MG63 (cell line): ENCODE measurements at places on chromosomes 11 and 22. TPM values are rescaled to one million over a fixed set of nuclear protein-coding genes. Genes with fewer than 3 reads are reported as not detected.

DNA sequence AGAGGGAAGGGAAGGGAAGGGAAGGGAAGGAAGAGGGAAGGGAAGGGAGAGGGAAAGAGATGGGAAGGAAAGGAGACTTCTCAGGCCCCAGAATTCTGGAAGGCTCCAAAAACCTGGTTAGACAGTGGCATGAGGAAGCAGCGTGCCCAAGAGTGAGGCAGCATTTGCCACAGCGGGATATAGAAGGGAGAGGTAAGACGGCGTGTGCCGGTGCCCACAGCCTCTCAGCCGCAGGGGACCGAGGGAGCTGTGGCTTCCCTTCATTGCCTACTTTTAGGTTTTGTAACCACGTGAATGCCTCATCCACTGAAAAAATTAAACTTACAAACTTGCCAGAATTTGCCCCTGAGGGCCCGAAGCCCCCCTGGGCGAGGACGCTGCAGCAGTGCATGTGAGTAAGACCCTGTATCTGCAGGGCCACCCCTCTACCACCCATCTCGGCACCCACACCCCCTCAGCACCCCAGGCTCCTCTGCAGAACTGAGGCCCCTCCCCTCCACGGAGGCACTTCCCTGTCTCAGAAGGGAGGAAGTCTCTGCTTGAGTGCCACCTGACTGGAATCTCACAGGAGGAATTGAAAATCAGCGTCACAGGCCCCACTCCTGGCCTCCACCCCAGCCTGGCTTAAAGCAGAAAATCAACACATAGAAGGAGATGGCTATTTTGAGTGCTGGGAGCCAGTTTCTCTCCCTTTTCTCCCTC lies 58.1 kb downstream of the LINC01488 start:
- DNase-seq = no peak

DNA sequence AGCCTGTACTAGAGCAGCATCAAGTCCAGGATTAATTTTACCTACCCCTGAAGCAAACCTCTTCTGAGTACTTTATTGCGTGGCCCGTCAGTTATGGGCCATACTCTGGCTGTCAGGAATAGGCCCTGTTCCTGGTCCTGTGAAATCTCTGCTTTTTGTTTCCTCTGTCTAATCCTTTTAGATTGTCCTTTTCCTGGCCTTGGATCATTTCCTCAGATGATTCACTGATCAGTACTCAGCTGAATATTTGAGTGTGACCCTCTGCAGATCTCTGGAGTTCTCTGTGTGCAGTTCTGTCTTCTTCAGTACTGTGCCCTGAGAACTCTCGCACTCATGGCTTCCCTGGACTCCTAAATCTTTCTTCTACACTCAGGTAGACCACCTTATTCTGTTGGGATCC lies 123.5 kb downstream of the UVRAG start:
- DNase-seq = no peak

DNA sequence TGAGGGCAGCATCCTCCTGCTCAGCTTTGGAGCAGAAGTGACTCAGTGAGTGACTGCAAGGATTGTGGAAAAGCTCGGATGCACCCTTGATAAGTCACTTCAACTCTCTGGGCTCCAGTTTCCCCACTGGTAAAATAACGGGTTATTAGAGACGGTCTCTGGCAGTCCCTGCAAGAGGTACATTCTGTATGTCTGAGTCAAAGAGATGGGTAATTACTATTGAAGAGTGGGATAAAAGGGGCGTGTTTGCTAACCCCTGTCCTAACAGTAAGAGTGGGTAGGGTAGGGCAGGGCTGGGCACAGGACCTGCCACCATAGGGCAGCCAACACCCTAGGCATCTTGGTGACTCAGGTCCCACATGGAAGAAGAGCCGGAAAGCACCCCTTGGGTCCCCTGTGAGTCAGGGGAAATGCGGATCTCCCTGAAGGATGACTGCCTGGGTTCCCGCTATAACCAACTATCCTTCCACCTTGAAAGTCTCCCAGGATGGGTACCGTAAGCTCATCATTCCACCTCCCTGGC lies 7.3 kb upstream of the AHNAK start:
- peak; percentile 91 for DNase-seq

DNA sequence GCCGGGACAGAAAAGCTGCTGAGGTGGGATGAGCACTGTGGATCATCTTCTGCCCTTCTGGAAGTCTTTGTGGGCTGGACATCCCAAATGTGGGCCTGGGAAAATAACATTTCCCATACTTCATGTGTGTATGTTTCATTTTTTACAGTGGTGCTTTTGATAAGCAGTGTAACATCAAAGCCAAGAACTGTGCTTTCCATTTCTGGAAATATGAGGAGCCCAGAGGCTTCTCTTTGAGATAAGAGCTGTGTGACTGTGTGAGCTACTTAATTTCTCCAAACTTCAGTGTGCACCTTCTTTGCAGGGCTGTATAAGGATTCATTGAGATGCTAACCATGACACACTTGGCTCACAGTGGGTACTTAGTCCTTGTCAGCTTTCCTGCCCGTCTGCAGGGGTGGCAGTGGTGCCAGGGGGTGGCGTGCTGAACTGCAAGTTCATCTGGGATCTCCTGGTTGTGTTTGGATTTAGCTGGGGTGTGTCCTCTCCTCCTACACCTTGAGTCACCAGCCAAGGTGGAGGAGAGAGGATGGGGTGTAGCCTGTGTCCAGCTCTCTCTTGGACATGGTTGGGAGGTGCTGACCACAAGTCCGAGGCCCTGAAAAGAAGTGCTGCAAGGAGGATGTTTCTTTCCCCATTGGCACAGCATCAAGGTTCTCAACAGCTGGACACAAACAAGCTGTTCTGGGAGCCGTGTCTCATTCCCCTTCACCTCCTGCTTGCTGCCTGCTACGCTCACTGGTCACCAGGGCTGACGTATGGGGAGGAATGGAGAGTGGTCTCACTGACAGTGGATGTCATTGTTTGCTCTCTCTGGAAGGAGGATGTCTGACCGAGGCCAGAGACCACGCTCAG lies 139.4 kb downstream of the TEAD1 start:
- DNase-seq = peak; percentile 47

- no peak for DNase-seq
Observed at GRCh38 chr11:88590361-88590760, 252.8 kb upstream of the CTSC start.

DNA sequence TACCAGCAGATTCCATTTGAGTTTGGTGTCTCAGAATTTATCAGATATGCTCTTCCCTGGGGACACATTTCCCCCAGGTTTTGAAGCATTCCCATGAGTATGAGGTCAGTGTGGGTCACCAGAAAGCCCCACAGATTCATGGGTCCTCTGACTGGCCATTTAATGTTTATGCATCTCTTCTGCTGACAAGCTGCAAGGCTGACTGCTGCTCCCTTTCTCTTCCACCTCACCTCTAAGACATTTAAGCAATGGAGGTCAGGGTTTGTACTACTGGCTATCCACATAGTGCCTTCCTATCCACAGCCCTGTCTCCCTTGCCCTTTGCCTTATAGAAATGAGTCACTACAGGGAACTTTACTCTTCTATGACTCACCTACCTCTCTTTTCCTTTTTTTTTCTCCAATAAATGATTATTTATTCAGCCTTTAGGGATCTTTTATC lies 106.0 kb upstream of the TIMP3 start:
- peak; percentile 65 for DNase-seq

- DNase-seq = peak; percentile 19
Observed at GRCh38 chr11:11732116-11732515, 109.7 kb upstream of the USP47 start.

DNA sequence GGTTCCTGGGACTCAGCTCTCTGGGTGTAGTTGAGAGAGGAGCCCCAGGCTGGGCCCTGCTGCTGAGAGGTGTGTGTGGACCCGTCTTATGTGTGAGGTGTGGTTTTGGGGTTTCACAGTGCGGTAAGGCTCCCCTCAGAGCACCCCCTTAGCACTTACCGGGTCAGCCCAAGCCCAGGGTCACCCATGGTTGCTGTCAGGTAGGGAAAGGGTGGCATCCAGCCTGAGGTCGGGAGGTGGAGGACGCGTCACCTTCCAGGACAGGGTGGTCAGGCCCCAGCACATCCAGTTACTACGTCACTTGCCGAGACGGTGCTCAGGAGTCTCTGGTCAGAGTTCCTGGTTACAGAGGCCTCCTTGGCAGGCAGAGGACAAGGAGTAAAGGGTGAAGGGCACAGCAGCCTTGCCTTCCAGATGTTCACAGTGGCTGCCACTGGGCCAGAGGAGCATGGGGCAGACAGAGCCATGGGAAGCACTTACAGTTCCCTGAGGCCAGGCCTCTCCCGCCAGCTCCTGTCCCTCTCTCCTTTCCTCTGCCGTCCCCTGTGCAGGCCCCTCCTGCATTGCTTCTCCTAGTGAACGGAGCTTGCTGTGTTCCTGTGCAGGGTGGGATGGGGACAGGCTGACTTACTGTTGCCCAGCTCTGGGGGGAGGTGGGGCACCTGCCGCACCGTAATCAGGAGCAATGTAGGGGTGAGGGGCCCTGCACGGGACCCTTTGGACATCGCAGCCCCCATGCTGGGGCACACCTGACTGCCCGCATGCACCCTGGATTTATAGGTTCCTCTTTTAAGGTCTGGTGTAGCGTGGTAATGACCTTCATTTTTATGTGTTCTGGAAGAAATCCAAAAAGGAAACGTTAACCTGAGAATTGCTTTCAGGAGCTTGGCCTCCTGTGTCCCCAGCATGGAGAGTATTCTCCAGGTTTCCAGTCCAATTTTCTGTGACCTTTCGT lies 285.9 kb downstream of the TBC1D22A start:
- no peak for DNase-seq

- no peak for DNase-seq
Observed at GRCh38 chr11:93572171-93572570, 29.0 kb upstream of the SMCO4 start.

GRCh38 chr11:134229126-134229790 lies 4.8 kb downstream of the VPS26B start:
- DNase-seq = peak; percentile 24

GRCh38 chr11:27470166-27470565 lies 2.4 kb downstream of the LGR4 start:
- no peak for DNase-seq

DNA sequence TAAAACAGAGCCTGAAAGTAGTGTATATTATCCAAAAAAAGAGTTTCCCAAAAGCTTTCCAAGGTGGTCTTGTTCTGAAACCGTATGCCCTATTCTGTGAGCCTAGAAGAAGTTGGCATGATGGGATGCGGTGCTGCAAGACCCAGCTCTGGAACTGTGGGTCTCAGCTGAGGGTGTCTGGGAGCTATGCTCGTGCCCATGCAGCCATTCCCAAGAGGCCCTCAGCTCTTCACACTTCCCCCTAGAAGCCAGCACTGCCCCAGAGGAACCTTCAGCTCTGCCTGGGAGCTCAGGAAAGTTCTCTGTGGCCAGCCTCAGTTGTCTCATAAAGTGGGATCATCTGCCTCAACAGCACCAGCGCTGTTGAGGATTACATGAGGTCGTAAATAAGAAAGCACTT lies 6.4 kb upstream of the SYT12 start:
- DNase-seq = no peak

DNA sequence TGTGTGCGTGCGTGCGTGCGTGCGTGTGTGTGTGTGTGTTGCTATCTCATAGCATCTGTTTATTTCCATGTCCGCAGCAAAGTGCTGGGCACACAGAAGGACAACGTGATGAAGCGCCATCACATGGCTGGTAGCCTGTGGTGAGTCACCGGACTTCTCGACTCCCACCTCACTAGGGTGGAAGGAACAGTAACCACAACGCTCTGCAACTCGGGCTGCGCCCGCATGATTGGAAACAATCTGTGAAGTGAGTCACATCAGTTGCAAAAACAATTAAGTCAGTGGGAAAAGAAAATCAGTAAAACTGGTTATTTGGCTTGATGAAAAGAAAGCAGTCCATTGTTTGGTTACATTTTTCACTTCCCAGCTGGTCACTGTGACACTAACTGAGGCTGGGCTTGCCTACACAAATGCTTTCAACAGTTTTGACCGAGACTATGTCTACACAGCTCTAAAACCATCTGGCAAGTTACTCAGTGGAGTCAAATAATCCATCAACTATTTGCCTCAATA lies 437.3 kb upstream of the CADM1 start:
- DNase-seq = peak; percentile 93

DNA sequence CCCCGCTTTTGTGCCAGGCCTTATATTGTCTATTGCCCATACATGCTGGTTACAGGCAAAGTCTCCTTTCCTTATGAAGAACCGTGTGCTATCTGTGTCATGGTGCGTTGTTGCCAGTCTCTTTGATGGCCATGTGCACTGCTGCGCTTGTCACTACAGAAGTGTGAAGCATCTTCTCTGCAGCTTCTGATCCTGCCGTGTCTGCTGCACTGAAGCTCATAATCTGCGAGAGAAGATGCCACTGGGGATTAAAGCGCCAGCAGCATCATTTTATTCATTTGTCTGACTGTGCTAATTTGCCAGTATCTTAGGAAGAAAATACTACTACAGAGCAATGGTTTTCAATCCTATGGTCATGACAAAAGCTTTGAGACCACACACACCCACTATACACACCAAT lies 330.1 kb downstream of the FAT3 start:
- DNase-seq = no peak

GRCh38 chr11:72716290-72716689 lies 35.9 kb downstream of the ARAP1 start:
- no peak for DNase-seq

- peak; percentile 46 for DNase-seq
Observed at GRCh38 chr22:24994070-24994763, 41.7 kb downstream of the KIAA1671 start.

GRCh38 chr11:20017320-20017719 lies 143.0 kb downstream of the DBX1 start:
- no peak for DNase-seq

DNA sequence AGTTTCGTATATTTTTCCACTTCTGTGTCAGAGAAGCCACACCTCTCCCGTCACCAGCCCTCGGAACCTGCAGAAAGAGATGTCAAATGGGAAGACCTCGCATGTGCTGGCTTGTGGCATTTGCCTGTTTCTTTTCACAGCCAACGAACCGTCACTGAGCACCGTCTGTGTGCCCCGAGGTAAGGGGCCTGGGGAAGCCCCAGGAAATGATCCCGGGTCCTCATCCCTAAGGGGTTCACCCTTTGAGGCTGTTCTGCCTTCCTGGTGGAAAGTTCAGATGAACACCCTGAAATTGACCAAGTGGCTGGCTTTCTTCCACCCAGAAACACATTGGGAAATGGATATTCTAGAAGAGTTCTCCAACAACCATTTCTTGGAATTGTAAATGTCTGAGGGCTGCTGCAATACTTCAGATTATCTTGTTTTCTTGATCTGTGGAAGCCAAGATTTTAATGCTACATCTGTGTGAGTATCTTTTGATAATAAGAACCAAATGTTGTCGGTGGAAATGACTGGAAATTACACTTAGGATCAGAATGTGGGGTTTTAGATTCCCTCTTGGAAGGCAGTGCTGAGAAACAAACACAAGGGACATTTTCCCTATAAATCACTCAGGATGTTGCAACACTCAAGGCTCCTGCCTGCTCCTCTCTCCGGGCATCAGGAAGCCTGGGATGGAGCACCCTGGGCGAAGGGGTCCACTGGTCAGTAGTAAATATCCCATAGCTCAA lies 37.6 kb downstream of the RIBC2 start:
- DNase-seq = no peak

HTR3A gene
- not detected in 2 replicates for total RNA-seq

TCIRG1 gene
- total RNA-seq = 26.4 and 36.9 TPM in 2 replicates

GGTLC3 gene
- not detected in 2 replicates for total RNA-seq

ANKK1 gene
- total RNA-seq = not detected in 2 replicates

LMO2 gene
- not detected in 2 replicates for total RNA-seq

YPEL4 gene
- total RNA-seq = not detected in 2 replicates
